CD4-positive, alpha-beta T cell treated with Interleukin-4 for 4 hours (primary cell): ENCODE measurements at places on chromosomes 7 and 10.

DNA sequence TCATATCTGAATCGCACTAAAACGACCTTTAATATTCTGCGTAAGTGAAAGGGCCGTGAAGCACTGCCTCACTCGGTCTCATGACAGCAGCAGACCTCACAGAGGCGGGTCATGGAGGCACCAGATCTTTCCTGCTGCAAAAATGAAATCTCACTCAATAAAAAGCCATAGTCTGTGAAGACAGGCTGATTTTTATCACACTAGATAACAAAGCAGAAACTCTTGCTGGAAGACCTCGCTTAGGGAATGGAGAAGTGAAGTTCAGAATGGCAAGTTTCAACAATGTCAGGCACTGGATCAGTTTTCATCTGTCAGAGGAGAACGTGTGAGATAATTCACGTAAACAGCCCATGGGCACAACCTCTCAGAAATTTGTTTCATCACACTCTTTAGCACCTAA lies 8.0 kb downstream of the SEPHS1 start:
- no peak for DNase-seq

DNA sequence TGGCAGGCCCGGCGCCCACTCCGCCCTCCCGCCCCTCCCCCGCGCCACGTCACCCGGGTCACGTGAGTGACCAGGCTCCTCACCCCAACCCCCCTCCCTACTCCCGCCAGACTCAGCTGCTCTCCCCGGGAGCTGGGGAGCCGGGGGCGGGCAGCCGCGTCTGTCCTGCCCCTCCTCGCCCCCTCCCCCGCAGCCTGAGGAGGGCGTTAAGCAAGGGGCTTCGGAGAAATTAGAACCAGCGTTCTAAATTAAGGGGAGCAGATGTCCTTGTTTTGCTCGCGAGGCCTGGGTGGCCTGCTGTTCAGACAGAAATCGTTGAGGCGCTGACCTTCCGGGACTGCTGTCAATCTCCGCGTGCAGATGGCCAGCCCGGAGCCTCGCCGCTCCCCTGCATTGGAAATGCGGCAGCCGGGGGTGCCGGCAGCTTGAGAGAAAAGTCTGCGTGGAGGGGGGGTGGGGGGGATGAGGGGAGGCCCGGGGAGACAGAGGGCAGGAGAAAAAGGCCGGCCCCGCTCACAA lies 102.2 kb upstream of the ZNF438 start:
- peak; percentile 66 for DNase-seq

DNA sequence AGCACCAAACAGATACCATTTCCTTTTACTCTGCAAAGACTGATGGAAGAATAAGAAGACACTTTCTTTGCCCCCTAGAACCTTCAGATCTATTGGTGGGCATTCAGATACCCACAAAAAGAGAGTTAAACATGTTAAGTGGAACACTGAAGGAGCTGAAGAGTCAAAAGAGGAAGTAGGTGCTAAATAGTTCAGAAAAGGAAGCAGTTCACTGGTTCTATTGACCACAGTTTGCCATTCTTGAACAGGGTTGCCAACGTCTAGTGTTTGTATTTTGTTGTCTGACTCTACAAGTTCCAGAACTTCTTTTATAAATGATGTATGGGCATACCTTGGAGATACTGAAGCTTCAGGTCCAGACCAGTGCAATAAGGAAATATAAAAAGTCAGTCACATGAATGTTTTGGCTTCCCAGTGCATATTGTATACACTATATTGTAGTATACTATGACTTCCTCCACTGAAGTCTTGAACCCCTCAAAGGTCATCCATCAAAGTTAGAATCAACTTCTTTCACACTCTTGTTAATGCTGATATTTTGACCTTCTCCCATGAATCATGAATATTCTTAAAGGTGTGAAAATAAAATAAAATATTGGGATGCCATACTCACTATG lies 47.5 kb upstream of the AGR3 start:
- DNase-seq, result no peak

- no peak for DNase-seq
Observed at GRCh38 chr7:1804310-1804709, 134.2 kb downstream of the ELFN1 start.

DNA sequence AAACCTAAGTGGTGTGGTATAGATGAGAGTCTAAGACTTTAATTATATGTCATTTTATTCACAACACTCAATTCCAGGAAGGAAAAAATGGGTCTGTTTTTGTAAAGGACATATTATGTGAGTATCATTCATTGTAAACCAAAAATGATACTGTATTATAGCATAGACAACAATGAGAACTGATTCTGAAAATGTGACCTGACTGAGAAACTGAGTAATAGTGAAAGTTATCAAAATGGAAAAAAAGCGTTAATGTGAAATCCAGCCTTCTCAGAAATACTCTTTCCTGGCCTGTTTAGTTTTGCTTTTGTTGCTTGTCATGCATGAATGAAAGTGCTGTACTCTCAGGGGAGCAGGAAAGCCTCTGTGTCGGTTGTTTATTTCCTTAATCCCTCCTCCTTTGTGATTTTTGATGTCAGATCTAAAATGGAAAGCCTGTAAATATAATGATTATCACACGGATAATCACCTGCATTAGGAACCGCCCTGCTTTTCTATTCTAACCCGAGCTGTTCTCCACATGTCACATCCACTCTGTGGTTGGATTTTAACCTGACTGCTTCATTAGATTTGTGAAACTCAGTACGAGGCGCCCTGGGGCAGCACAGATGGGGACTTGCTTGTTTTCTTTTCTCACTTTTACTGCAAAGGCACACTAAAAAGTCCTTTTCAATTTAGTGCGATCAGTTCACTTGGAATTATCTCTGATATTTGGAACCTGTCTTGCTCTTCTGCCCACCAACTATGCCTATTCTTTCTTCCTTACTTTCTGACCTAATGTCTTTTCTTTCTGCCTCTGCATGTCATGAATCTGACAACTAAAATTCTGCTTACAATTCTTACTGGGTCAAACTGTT lies 240.9 kb upstream of the KAT6B start:
- peak; percentile 61 for DNase-seq
